SK-N-SH (cell line): ENCODE measurements at places on chromosomes 7 and 10. TPM values are rescaled to one million over a fixed set of nuclear protein-coding genes. Genes with fewer than 3 reads are reported as not detected.

GRCh38 chr7:48180981-48181380 lies 9.7 kb downstream of the ABCA13 start:
- no peak for DNase-seq

- DNase-seq: no peak
These were observed 14.5 kb downstream of the EIF3B start for GRCh38 chr7:2369139-2369538.

Gene UFSP1
- polyA plus RNA-seq: 4.5 and 5.6 TPM in 2 replicates

Gene PLEKHS1
- not detected in 2 replicates for polyA plus RNA-seq

Gene PIP
- polyA plus RNA-seq: not detected in 2 replicates
